DND-41 (cell line): ENCODE measurements at places on chromosomes 6 and 20.
A peak's percentile ranks its signal among the peaks of the same experiment; 100 is the strongest.

DNA sequence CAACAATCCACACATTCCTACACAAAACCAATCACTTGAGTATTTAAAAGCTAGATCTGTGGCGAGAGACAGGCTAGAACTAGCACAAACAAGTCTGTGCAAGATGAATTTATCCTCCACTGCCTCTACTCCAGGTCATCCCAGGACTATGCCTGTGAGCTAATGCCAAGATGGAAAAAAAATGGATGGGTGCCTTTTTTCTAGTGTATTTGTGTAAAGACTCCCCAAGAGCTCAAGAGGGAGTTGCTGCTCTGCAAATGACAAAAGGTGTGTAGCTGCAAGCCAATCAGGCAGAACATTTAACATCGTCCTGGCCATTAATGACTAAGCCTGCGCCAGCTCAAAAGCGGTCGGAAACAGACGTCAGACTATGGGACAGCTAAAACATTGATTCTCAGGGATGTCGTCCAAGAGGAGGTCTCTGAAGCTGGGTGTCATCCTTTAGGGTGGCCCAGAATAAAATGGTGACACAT, 21.9 kb downstream of the ATXN1 start:
- no peak overlapping the region for H3K27ac ChIP-seq
- no peaks in the 10 kb centered on the region for H3K36me3 ChIP-seq
- no peak overlapping the region for H3K4me3 ChIP-seq
- peaks cover 2% of the 10 kb centered on the region for H3K27me3 ChIP-seq

DNA sequence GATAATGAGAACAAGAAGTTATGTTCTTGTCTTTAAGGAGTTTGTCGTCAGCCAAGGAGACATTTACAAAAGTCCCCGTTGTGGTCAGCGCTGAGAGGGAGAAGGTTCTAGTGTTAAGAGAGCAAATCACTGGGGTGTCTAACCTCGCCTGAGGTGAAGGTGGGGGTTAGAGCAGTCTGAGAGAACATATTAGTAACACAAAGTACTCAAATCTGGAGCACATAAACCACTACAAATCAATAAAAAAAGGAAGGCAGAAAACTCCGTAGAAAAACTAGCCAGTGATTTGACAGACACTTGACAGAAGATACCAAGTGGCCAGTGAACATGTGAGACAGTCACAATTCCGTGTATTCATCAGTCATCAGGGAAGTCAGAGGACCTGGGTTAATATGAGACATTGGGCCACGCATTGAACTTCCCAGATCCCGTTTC, 45.4 kb downstream of the CDS2 start:
- 0 out of 2 replicates have a peak overlapping the region, but pooled peaks have one; percentile 16 for H3K27ac ChIP-seq
- no peaks in the 10 kb centered on the region for H3K27me3 ChIP-seq
- H3K4me1 ChIP-seq, result peaks cover 31% of the 10 kb centered on the region
- H3K4me3 ChIP-seq, result no peak overlapping the region

- H3K36me3 ChIP-seq, result no peaks in the 10 kb centered on the region
- DNase-seq, result no peak
- no peaks in the 10 kb centered on the region for H3K27me3 ChIP-seq
- no peak overlapping the region for H3K4me3 ChIP-seq
- H3K4me1 ChIP-seq, result no peaks in the 10 kb centered on the region
Observed at GRCh38 chr6:113476937-113477839, 380.0 kb upstream of the MARCKS start.

DNA sequence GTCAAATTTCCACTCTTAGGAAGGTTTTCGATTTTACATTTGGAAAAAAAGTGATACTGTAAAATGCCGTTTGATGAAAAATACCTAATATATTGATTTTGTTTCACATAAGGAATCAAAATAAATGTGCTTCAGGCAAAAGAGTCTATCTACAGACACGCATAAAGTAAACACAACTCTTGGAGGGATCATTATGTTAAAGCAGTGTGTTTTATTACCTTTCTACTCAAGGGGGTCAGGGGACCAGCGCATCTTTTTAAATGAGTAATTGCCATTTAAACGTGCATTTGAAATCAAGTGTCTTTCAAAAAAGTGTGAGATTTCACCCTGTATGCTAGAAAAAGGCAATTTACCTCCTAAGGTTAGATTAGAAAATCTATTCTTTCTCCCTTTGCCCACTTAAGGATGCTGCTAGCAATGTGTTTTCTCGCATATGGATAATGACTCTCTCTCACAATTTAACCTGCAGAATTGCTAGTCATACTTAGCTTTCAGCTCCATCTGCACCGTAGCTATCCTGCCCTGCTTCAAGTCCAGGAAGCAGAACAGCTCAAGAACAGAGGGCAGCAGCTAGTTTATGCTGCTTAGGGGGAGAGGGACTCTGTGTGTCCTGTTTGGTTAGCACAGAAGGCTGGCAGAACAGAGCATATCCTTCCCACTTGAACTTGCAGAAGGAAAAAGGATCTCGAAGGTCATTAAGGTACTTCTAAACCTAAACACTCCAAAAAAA, 35.0 kb downstream of the NKAIN2 start:
- H3K4me3 ChIP-seq, result no peak overlapping the region
- H3K27me3 ChIP-seq, result no peaks in the 10 kb centered on the region
- H3K4me1 ChIP-seq, result no peaks in the 10 kb centered on the region
- no peak overlapping the region for H3K27ac ChIP-seq

GRCh38 chr6:34386316-34387137, 5.9 kb downstream of the NUDT3 start:
- peaks cover 36% of the 10 kb centered on the region for H3K4me1 ChIP-seq
- DNase-seq, result no peak
- H3K27ac ChIP-seq, result no peak overlapping the region
- no peaks in the 10 kb centered on the region for H3K27me3 ChIP-seq
- peaks cover 15% of the 10 kb centered on the region for H3K36me3 ChIP-seq
- no peak overlapping the region for H3K4me3 ChIP-seq

GRCh38 chr6:168563656-168564055, 122.7 kb downstream of the SMOC2 start:
- H3K27me3 ChIP-seq, result no peaks in the 10 kb centered on the region
- no peak overlapping the region for H3K4me3 ChIP-seq
- H3K27ac ChIP-seq, result no peak overlapping the region
- H3K4me1 ChIP-seq, result no peaks in the 10 kb centered on the region

DNA sequence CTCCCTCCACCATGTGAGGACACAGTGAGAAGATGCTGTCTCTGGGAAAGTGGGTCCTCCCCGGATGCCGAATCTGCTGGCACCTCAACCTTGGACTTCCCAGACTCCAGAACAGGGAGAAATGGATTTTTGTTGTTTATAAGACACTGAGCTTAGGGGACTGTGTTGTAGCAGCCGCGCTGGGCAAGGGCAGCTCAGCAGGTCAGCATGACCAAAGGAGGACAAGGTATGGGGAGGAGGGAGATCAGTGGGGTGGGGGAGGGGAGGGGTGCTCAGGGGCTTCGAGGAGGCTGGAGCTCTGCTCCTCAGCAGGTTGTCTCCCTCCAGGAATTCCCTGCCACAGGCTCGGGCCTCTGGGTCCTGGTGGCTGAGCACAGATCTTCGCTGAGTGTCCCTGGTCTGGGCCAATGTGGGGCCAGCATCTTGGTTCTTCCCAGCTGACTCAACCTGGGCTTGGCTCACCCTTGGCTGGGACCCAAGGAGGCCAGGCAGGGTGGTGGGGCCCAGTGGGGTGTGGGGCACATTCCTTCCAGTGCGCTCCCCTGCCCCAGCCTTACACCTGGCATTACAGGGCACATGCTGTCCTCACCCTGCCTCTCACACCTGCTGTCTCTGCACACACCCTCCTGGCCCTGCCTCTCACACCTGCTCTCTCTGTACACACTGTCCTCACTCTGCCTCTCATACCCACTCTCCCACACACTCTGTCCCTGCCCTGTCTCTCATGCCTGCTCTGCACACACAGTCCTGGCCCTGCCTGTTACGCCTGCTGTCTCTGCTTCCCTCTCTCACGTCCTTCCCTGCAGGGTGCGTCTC, 107.3 kb downstream of the SYCP2 start:
- no peak overlapping the region for H3K4me3 ChIP-seq
- no peaks in the 10 kb centered on the region for H3K4me1 ChIP-seq
- no peaks in the 10 kb centered on the region for H3K36me3 ChIP-seq

- no peaks in the 10 kb centered on the region for H3K36me3 ChIP-seq
- no peaks in the 10 kb centered on the region for H3K27me3 ChIP-seq
- H3K4me1 ChIP-seq, result no peaks in the 10 kb centered on the region
- H3K27ac ChIP-seq, result no peak overlapping the region
- DNase-seq, result no peak
Observed at GRCh38 chr6:70180183-70180900, 122.5 kb downstream of the COL9A1 start.

- no peak overlapping the region for H3K27ac ChIP-seq
- no peaks in the 10 kb centered on the region for H3K36me3 ChIP-seq
- H3K4me1 ChIP-seq, result no peaks in the 10 kb centered on the region
- no peak for DNase-seq
- peaks cover 4% of the 10 kb centered on the region for H3K27me3 ChIP-seq
- no peak overlapping the region for H3K4me3 ChIP-seq
Observed at GRCh38 chr20:40639676-40640355, 49.2 kb downstream of the MAFB start.

GRCh38 chr6:166406197-166406596, 23.5 kb upstream of the MPC1 start:
- no peaks in the 10 kb centered on the region for H3K36me3 ChIP-seq
- DNase-seq, result no peak
- H3K27me3 ChIP-seq, result no peaks in the 10 kb centered on the region
- H3K4me3 ChIP-seq, result no peak overlapping the region
- peaks cover 14% of the 10 kb centered on the region for H3K4me1 ChIP-seq

GRCh38 chr6:130020073-130020906, 1.9 kb downstream of the L3MBTL3 start:
- no peak overlapping the region for H3K4me3 ChIP-seq
- no peak overlapping the region for H3K27ac ChIP-seq
- no peak for DNase-seq
- no peaks in the 10 kb centered on the region for H3K4me1 ChIP-seq
- H3K27me3 ChIP-seq, result no peaks in the 10 kb centered on the region
- no peaks in the 10 kb centered on the region for H3K36me3 ChIP-seq

- H3K4me1 ChIP-seq, result peaks cover 20% of the 10 kb centered on the region
- H3K27me3 ChIP-seq, result no peaks in the 10 kb centered on the region
- H3K4me3 ChIP-seq, result no peak overlapping the region
Observed at GRCh38 chr6:37239526-37239925, 18.0 kb upstream of the TBC1D22B start.

DNA sequence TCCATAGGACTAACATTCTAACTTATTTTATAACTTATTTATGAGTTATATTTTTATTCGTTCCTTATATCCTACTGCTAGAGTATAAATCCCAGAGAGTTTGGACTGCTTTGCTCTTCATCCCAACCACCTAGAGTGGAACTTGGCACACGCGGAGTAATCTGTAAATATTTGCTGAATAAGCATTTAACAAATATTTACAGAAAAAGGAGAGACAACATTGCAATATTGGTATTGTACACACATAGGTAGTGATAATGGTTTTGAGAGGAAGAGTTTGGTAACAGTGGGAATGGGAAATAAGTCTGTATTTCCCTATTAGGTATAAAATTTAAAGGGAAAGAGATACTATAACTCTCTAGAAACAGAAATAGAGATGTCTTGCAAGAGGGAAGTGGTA, 634.8 kb upstream of the CITED2 start:
- H3K36me3 ChIP-seq, result no peaks in the 10 kb centered on the region
- no peak for DNase-seq
- H3K27me3 ChIP-seq, result no peaks in the 10 kb centered on the region
- H3K27ac ChIP-seq, result no peak overlapping the region

DNA sequence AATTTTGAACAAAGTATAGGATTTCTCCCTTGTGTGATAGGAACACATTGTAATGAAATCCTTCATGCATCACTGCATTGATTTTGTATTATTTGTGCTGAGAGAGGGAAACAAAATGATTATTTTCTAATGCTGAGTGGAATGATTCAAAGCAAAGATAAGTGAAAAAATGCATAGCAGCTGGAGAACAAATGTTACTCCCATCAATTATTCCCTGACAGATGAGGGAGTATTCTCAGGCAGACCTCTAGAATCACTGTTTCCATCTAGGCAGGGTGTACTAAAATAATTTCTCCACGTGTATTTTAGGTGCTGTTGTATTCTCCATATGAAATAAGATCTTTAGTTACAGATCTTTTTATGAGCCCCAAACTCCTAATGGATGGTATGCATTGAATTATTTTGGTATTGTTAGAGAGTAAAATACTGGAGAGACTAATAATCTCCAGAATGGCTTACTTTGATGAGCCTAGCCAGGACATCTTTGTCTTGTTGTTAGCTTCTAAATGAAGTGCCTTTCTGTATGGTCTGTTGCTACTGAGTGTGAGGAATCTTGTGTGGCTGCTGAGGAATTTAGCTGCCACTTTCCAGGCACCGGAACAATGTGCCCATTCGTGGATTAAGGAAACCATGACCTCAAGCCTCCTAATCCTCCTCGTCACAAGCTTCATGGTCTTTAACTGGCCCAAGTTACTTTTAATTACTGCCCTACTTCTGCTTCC, 39.6 kb downstream of the RNF217 start:
- no peaks in the 10 kb centered on the region for H3K4me1 ChIP-seq
- no peak for DNase-seq
- no peaks in the 10 kb centered on the region for H3K27me3 ChIP-seq

GRCh38 chr20:38810926-38811630, 5.6 kb downstream of the PPP1R16B start:
- no peak for DNase-seq
- H3K4me1 ChIP-seq, result peaks cover 24% of the 10 kb centered on the region
- no peak overlapping the region for H3K4me3 ChIP-seq
- peaks cover 7% of the 10 kb centered on the region for H3K27me3 ChIP-seq
- H3K27ac ChIP-seq, result no peak overlapping the region

DNA sequence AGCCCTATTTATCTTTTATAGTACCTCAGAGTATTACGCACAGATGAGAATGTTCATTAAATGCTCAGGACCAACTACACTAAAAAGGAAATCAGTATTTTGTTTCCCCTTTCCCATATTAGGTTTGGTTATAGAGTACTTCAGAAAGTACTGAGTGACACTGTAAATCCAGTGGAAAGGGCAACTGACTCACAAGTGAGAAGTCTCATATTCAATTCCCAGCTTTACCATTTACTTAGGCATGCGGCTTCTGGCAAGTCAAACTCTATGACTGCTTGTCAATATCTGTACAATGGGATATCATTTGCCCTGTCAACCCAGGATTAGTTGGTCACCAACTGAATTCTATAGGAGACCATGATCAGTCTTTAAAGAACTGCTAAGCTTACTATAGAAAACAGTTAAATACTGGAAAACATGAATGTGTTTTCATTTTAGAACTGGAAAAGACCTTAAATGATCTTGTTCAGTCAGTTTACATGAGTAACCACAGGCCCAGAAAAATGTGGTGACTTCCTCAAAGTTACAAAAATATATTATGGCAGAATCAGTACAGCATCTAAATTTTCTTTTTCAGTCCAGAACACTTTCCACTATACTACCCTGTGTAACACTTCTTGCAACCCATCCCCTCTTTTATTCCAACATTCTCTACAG, 3.6 kb downstream of the MAP3K7 start:
- peaks cover 39% of the 10 kb centered on the region for H3K4me1 ChIP-seq
- H3K27ac ChIP-seq, result no peak overlapping the region
- DNase-seq, result no peak
- no peaks in the 10 kb centered on the region for H3K27me3 ChIP-seq
- peak overlapping the region; percentile 15; the same call in 1 of the 2 replicates for H3K4me3 ChIP-seq

DNA sequence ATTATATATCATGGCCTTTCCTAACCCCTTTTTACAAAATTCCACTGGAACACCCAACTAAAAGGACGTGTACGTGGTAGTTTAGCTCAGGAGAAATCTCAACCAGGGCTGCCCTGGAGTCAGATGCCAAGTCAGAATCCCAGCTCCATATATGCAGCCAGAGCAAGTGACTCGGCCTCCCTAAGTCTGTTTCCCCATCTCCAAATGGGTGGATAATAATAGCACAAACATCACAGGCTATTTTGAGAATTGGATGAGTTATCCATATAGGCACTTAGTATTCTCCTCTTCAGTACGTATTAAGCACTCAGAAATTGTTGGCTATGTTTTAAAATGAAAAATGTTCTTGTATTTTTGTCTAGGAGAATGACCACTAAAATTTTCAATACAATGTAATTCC, 481.5 kb downstream of the CD109 start:
- no peak overlapping the region for H3K4me3 ChIP-seq
- no peaks in the 10 kb centered on the region for H3K27me3 ChIP-seq
- no peaks in the 10 kb centered on the region for H3K4me1 ChIP-seq
- no peak overlapping the region for H3K27ac ChIP-seq
- H3K36me3 ChIP-seq, result no peaks in the 10 kb centered on the region
- DNase-seq, result no peak
